ENCODE measurements at places on chromosomes 12 and 14.
A peak's percentile ranks its signal among the peaks of the same experiment; 100 is the strongest.

DNA sequence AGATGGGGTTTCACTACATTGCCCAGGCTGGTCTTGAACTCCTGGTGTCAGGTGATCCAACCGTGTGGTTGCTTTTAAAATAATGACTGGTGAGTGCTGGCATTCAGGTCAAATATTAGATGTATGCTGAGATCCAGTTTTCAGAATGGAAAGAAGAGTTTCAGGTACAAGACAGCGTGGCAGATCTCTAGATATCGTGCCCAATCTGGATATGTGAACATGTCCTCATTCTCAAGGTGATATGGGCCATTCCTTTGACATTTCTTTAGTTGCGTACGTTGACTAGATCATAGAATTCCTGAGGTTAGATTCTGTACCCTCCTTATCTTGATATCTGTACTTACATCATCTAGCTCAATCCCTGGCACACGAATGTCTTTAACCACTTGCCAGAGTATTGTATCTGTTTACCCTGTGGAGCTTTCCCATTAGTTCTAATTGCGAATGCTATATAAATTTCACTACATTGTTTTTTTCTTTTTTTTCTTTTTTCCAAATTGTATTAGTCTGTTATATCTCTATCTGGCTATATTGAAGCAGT lies 80.2 kb downstream of the ANO6 start:
- no peak for DNase-seq

DNA sequence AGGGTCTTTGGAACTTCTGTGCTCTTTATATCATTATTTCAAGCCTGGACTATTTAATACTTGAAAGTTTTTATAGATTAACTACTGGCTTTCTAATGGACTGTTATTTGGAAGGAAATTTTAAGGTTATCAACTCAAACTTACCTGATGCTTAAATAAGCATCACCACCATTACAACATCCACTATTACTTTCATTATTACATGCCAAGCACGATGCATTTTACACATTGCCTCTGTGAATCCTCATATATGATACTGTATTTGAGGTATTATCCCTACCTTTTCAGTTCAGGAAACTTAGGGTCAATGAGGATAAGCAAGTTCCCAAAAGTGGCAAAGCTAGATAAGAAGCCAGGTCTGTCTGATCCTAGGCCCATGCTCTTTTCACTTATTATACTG lies 12.4 kb downstream of the ZBTB1 start:
- no peak for DNase-seq

- DNase-seq = no peak
Observed at GRCh38 chr14:92322516-92322915, 449 bp upstream of the SLC24A4 start.

- DNase-seq = no peak
Observed at GRCh38 chr14:20314026-20314425, 8.3 kb upstream of the TTC5 start.

- no peak for DNase-seq
Observed at GRCh38 chr14:28785096-28785952, 18.7 kb downstream of the FOXG1 start.

DNA sequence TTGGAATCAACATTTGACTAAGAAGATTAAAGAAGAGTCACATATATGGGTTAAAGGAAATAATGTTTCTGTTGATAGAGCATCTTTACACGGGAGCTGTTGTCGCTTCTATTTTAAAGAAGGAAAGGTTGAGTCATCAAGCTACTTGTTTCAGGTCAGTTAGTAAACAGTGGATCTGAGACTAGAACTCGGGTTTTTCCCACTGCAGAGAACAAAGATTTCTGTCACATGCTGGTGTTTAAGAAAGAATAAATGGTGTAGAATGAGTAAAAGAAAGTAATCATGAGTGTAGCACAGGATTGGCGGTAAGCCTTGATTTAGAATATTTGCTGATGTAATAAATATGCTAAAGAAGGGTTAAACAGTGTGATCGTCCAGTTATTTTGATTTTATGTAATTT lies 455.5 kb downstream of the AEBP2 start:
- no peak for DNase-seq

- DNase-seq = no peak
Observed at GRCh38 chr12:24230061-24230701, 280.7 kb upstream of the SOX5 start.

- DNase-seq = peak; percentile 51
Observed at GRCh38 chr14:54691525-54692283, 124.8 kb downstream of the SAMD4A start.

DNA sequence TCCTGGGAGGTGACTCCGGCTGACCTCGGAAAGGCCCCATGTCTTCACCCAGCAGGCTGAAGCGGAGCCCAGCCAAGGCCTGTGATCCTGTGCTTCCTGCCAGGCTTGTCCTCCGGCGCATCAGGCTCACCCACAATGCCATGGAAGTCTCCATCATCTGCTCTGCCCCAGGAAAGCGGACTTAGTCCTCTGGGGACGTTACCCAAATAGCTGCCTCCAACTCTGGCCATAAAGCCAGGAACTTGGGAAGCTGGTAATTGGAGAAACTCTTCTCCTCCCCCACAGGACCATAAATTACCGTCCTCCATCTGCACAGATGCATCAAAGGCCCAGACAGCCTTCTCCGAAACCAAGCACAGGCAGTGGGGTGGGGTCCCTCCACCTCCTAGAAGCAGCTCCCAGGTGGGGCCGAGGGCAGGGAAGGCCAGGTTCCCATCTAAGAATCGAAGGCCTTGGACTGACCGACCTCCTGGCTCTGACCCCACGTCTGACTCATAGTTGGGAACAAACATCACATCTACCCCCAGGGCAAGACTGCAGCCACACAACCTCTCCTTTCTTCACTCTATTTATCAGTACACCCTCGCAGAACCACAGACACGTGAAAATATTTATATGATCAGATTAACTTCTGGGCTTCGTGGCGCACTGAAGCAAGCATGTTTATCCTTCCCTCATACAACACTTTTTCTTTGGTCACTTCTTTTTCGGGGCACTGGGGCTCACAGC lies 56.4 kb downstream of the PITPNM2 start:
- no peak for DNase-seq

GRCh38 chr14:35400648-35401421 lies 3.7 kb downstream of the NFKBIA start:
- no peak for DNase-seq

- DNase-seq = no peak
Observed at GRCh38 chr12:109573914-109574244, 285 bp downstream of the MVK start.

DNA sequence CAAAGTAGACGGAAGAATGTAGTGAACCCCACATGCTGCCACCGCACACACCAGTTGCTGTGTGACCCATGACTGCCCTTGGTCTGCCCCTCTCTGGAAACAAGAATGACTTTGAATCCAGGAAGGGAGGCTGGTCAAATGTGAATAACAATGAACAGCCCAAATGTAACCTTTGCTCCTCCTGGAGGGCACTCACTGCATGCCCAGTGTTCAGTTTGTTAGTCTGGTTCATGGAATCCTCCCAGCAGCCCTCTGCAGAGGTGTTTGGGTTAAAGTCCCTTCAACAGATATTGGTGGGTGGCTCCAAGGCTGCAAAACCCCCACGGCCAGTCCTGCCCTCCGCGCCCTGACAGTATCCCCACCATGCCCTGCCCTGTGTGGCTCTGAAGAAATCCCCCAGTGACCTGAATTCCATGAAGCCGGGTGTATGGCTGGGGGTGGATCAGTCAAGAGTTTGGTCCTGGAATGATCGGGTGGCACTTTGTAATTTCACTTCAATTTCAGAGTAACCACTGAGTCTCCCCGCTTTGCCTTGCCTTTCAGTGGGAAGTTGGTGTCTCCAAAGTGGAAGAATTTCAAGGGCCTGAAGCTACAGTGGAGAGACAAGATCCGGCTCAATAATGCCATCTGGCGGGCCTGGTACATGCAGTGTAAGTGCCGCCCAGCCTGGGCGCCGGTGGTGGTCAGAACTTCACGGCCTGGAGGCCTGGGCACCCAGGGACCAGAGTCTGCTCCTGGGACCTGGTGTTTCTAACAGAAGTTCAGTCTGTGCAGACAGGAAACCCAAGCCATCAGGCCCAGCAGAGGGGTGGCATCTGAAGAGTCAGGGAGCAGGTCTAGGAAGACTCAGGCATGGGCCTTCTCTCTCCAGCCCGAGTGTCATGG lies 47.1 kb downstream of the IL31 start:
- no peak for DNase-seq

DNA sequence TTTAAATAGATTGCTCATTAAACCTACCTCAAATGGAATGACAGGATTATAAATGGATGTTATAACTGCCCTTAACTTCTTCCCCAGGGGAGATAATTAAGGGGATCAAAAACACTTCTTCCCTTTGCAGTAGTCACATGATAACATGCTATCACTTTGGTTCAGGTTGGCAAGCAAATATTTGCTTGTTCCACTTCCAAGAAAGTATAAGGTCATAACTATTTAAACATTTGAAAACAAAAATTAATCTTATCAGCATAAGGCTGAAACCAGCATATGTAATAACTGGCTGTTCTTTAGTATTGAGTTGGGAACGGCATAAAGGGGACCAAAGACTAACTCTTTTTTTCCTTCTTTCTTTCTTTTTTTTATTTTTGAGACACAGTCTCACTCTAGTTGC lies 2.4 kb upstream of the LYZ start:
- DNase-seq = no peak

DNA sequence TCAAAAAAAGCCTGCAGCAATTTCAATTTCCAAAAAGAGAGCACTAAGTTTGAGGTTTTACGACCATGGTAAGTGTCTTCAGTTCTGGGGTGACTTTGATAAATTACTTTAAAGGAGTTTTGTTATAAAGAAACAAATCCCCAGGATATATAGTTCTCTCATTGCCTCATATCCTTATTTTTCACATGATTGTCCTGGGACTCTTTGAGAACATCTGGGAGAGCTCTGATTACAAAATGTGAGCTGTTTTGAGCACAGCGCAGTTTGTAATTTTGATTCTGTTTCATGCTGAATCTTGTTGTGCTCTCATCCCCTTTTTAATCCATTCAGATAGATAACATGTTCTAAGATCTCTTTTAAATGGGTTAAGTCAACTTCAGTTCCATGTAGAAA lies 67.7 kb upstream of the DCN start:
- DNase-seq = no peak

DNA sequence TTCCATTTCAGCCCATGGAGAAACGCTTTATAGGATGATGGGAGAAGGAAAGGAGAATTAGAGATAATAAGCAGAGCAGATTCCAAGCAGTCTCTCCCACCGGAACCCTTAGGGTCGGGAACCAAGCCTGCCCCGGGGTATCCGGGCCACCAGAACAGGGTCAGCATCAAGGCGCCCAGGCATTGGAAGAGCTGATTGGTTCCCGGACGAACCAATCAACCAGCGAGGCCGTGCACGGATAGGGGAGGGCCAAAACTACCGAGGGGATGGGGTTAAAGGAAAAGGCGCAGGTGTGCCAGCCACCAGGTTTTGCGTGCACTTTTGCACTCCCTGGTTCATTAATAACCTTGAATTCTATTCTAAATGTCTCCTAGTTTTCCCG lies 1.7 kb downstream of the PPM1H start:
- DNase-seq = no peak

GRCh38 chr14:61472801-61473376 lies 151.5 kb downstream of the PRKCH start:
- no peak for DNase-seq

GRCh38 chr12:90304231-90304630 lies 595.6 kb upstream of the ATP2B1 start:
- DNase-seq = no peak

DNA sequence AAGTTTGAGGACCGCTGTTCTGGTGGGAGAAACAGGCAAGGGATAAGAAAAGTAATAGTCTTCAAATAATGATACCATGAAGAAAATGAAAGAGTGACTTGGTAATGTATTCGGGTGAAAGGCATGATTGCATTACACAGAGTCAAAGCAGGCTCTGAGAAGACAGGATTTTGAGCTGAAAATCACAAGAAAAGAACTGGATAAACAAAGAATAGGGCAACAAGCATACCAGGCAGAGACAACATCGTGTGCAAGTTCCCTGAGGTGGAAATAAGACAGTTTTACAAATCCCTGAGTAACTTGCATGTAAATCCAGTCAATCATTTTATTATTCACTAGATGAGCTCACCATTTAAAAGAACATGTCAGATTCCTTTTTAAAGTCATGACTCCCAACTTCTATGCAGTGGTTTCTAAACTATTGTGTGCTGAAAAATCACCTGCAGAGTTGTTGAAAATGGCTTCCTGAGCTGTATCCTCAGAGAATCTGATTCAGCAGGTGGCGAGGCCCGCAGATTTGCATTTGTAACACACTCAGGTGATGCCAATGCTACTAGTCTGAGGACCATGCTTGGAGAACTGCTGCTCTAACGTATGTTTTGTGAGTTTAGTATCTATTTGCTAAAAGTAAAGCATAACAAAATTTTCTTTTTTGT lies 133.0 kb upstream of the ABCD2 start:
- no peak for DNase-seq

- peak; percentile 72 for DNase-seq
Observed at GRCh38 chr12:19273482-19274330, 144.2 kb downstream of the PLEKHA5 start.

DNA sequence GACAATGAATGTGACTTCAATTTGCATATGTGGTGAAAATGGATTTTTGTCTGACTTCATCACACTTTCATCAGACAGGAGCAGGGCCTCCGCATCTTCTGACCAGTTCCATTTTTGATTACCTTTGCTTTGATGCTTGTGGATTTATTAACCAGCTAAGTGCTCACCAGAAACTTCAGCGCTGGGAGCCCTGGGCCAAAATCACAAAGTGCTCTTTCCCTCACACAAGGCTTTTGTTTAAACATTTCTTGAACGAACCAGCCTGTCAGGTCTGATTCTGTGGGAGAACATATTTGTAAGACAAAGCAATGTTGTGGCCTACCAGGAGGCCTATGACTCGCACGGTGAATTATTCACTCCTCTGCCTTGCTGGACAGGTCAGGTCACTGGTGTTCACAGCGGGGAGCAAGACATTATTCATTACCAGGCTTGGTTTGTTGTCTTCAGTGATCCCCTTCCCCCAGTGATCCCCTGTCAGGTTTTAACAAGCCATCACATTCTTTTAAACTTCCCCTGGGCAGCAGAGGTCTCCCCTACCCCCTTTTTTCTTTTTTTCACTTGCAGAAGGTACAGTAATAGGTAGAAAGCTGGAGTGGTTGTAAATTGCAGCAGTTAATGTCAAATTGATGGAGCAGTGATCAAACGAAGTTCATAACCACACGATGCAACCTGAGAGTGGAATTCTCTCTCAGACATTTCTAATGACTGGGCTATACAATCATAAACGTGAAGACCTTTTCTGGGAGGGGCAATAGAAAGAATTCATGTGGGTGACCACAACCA lies 167.5 kb upstream of the PRICKLE1 start:
- peak; percentile 14 for DNase-seq

DNA sequence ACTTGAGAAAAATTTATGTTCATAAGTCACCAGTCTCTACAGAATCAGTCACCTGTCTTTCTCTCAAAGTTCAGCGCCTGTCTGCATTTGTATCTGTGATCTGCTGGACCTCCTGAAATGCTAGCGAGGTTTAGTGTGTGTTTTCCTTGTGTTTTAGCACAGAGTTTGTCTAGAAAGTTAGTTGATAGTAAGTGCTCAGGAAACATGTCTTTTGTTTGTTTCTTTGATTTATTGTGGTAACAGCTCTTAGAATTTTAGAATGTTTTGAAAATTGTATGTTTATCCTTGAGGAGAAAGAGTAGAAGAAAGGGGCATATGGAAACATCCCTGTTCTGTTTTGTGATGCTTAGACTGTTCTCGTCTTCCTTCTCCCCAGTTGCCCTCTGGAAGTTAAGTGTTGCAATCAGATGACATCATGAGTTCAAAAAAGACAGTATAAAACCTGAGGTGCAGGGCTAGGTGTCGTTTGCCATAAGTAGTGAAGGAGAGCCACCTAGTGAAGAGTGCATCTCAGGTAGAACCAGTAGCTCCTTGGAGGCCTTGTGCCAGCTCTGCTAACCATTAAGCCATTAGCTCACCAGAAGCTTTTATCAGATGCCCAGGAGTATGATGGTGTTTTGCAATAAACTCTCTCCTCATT lies 44.8 kb downstream of the FBXW8 start:
- no peak for DNase-seq
